ENCODE measurements at places on chromosomes 6 and 20.
A peak's percentile ranks its signal among the peaks of the same experiment; 100 is the strongest.

- H3K27me3 ChIP-seq = no peaks in the 10 kb centered on the region
- H3K4me1 ChIP-seq = no peaks in the 10 kb centered on the region
- peaks cover 68% of the 10 kb centered on the region for H3K36me3 ChIP-seq
- no peak overlapping the region for H3K27ac ChIP-seq
- no peak overlapping the region for H3K4me3 ChIP-seq
- DNase-seq = no peak
Measured at GRCh38 chr20:3592931-3593330, 70.3 kb downstream of the GFRA4 start.

GRCh38 chr6:123089226-123089625, 93.2 kb downstream of the CLVS2 start:
- no peak overlapping the region for H3K4me3 ChIP-seq
- no peaks in the 10 kb centered on the region for H3K27me3 ChIP-seq
- DNase-seq = no peak
- no peaks in the 10 kb centered on the region for H3K4me1 ChIP-seq
- no peaks in the 10 kb centered on the region for H3K36me3 ChIP-seq
- H3K27ac ChIP-seq = no peak overlapping the region

DNA sequence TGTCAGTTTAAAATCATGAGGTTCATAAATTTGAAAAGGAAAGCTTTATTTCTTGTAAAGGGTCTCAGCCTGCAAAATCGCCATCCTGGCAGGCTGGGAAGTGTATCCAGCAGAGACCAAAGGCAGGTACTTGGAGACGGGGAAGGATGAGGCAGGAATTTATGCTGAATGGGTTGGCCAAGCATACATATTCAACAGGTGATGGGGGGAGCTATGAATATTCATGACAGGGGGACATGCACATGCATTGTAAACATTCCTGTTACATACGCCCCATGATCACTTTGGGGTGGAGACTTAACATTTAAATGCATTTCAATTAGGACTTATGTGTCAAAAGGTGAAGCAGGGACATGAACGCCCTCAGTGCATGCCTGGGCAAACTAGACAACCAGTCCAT, 9.8 kb upstream of the SLC22A1 start:
- no peak for DNase-seq
- no peak overlapping the region for H3K4me3 ChIP-seq
- H3K27ac ChIP-seq = no peak overlapping the region
- no peaks in the 10 kb centered on the region for H3K27me3 ChIP-seq

DNA sequence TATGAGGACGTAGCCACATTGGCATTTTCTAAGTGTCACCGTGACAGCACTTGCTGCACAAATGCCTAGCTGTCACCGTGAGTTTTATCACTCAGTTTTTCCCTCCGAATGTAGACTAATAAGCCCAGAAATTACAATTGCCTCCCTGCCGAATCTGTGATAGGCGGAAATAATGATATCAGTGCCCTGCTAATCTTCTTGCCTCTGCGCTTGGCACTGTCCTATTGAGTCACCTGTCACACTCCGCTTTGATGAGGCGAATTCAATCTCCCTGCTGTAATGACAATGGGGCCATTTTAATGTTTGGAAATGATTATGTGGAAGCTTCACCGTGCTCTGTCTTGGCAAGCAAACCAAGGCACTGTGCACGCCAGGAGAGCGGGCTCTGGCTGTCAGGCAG, 112.8 kb downstream of the LINC00237 start:
- DNase-seq = no peak
- no peaks in the 10 kb centered on the region for H3K27me3 ChIP-seq
- no peak overlapping the region for H3K4me3 ChIP-seq
- H3K36me3 ChIP-seq = no peaks in the 10 kb centered on the region

DNA sequence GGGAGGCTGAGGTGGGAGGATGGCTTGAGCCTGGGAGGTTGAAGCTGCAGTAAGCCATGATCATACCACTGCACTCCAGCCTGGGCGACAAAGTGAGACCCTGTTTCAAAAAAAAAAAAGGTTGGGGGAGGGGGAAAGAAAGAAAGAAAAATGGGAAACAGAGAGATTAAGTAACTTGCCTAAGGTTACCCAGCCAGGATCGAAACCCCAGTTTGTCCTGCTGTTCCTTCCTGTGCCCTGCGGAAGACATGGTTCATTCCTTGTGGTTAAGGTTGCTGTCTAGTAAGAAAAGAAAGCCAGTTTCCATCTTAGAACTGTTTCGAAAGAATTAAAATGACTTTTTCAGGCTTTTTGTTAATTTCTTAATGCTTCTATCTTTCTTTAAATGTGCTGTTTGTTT, 29.8 kb downstream of the C6orf89 start:
- no peak for DNase-seq
- H3K4me1 ChIP-seq = no peaks in the 10 kb centered on the region
- peaks cover 10% of the 10 kb centered on the region for H3K36me3 ChIP-seq
- H3K27ac ChIP-seq = no peak overlapping the region
- no peak overlapping the region for H3K4me3 ChIP-seq
- no peaks in the 10 kb centered on the region for H3K27me3 ChIP-seq

GRCh38 chr6:160007145-160007544, 38.3 kb downstream of the IGF2R start:
- no peak for DNase-seq
- H3K4me3 ChIP-seq = no peak overlapping the region
- H3K36me3 ChIP-seq = no peaks in the 10 kb centered on the region
- no peaks in the 10 kb centered on the region for H3K4me1 ChIP-seq
- no peaks in the 10 kb centered on the region for H3K27me3 ChIP-seq

GRCh38 chr6:161111261-161111660, 119.7 kb downstream of the MAP3K4 start:
- no peaks in the 10 kb centered on the region for H3K36me3 ChIP-seq
- H3K4me1 ChIP-seq = no peaks in the 10 kb centered on the region
- no peak for DNase-seq
- no peaks in the 10 kb centered on the region for H3K27me3 ChIP-seq
- H3K27ac ChIP-seq = no peak overlapping the region

GRCh38 chr6:107442938-107443607, 16.3 kb downstream of the PDSS2 start:
- H3K27me3 ChIP-seq = no peaks in the 10 kb centered on the region
- H3K4me3 ChIP-seq = no peak overlapping the region
- H3K36me3 ChIP-seq = no peaks in the 10 kb centered on the region
- H3K27ac ChIP-seq = no peak overlapping the region
- no peaks in the 10 kb centered on the region for H3K4me1 ChIP-seq
- DNase-seq = no peak

DNA sequence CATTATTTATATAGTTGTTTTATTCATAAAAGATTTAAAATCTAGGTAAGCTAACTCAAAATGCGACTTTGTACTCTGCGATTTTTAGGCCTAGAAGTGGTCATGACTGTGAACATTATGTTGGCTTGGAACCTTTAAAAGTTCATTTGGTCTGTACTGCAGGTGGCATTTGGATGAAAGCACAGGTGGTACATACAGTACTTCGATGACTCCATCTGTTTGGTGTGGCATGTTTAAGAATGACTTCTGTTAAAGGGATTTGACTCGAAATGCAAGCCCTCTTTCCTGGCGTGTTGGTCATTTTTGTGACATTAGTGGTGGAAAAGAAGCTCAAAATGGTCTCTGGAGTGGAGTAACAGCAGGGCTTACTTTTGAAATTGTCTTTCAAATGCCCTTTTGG, 118.1 kb downstream of the UST start:
- no peaks in the 10 kb centered on the region for H3K36me3 ChIP-seq
- DNase-seq = no peak
- no peak overlapping the region for H3K27ac ChIP-seq
- no peak overlapping the region for H3K4me3 ChIP-seq

DNA sequence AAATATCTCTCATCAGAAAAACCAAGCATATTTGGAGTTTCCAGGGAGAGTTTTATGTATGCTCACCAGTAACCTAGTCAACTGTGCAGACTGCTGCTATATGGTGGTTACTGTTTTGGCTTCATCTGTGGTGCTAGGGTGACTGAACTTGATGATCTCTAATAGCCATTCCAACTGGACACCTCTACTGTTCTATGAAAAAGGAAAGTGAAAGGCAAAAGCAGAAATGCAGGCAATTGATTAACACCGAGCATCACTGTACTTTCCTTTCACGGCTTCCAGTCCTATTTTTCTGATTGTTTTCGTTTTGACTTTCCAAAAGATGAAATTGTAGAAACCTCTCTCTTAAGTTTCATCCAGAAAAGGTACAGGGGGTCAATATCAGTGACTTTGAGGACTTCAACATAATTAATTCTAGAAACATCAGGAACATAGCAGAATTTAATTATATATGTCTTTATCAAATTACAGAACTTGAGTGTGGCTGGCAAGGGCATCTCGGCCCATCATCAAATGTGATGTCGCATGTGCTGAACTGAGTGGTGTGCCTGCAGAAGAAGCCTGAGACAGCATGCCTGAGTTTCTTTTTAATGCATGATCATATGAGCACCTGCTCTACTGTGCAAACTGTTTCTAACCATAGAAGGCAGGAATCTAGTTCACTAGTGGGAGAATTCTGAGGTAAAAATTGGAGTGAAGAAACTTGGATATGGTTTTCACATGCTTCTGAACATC, 464.3 kb upstream of the FLRT3 start:
- no peaks in the 10 kb centered on the region for H3K4me1 ChIP-seq
- H3K4me3 ChIP-seq = no peak overlapping the region
- no peaks in the 10 kb centered on the region for H3K27me3 ChIP-seq
- no peak for DNase-seq
- H3K36me3 ChIP-seq = no peaks in the 10 kb centered on the region

- H3K27me3 ChIP-seq = no peaks in the 10 kb centered on the region
- no peaks in the 10 kb centered on the region for H3K4me1 ChIP-seq
- no peak overlapping the region for H3K4me3 ChIP-seq
Measured at GRCh38 chr6:84512391-84512790, 252.0 kb downstream of the TBX18 start.

DNA sequence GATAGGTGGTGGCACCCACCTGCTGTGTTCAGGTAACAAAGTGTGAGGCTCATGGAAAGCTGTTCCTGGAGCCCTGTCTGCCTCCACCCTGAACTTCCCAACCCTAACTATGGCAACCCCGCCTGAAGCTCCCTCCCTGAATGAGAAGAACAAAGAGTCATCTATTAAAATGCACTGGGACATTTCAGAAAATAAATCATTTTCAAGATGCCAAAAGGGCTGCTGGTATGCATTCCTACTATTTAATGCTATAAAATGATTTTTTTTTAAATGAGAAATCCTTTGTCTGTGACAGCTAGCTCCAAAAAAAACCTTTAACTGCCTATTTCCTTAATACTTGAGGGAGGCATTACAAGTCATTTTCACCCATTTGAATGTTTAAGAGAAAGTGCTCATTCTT, 84.3 kb upstream of the MRPS10 start:
- H3K4me3 ChIP-seq = no peak overlapping the region
- no peak for DNase-seq
- H3K36me3 ChIP-seq = no peaks in the 10 kb centered on the region
- no peak overlapping the region for H3K27ac ChIP-seq
- H3K4me1 ChIP-seq = no peaks in the 10 kb centered on the region

GRCh38 chr6:166566026-166567011, 20.2 kb downstream of the RAMACL start:
- H3K4me1 ChIP-seq = no peaks in the 10 kb centered on the region
- H3K4me3 ChIP-seq = no peak overlapping the region

GRCh38 chr6:83868639-83869038, 9.2 kb downstream of the CYB5R4 start:
- H3K27me3 ChIP-seq = no peaks in the 10 kb centered on the region
- H3K4me1 ChIP-seq = no peaks in the 10 kb centered on the region
- no peak overlapping the region for H3K4me3 ChIP-seq
- no peak overlapping the region for H3K27ac ChIP-seq
- DNase-seq = no peak

DNA sequence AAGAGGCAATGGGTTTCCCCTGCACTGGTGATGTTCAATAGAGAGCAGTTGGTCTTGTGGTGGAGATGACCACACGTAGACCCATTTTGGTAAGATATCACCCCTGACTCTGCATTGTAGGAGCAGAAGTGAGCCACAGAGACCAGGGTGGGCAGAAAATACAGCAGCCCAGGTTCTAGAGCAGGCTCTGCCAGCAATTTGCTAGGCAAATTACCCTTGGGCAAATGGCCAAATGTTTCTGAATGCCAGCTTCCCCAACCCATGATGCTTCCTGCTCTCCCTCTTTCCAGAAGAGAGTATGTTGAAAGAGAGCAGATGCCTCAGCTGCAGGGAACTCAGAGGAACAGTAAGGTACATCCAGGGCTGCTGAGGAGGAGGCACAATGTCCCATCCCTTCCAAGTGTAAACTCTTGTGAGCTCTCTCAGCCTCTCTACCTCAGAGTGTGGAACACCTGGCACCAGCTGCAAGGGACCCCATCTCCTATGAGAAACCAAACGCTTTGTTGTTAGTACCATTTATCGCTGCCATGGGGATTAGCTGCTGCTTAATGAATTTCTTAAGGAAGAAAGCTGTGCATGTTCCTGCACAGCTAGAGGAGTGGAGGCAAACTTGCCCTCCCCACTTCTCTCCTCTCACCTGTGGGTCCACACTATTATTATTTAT, 317.5 kb upstream of the MOCS1 start:
- no peak overlapping the region for H3K27ac ChIP-seq
- H3K36me3 ChIP-seq = no peaks in the 10 kb centered on the region
- no peak for DNase-seq
- no peaks in the 10 kb centered on the region for H3K4me1 ChIP-seq

- DNase-seq = no peak
- H3K27ac ChIP-seq = no peak overlapping the region
- no peaks in the 10 kb centered on the region for H3K27me3 ChIP-seq
- no peak overlapping the region for H3K4me3 ChIP-seq
Measured at GRCh38 chr20:15760001-15760621, 813.1 kb downstream of the KIF16B start.

DNA sequence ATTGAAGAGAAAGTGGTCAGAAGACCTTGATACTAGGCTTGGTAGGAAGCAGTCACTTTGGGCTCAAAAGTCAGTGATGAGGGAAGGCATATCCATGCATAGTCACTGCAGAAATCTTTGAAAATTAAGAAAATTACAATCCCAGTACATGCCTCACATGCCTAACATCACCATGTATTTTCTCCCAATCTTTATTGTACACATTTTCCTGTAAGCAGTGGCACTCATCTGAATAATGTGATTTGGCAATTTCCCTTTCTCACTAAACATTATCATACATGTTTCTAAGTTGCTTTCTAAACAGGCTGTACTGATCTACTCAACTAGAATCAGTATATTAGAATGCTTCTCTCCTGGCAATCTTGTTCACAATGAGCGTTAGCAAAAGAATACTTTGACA, 280.7 kb upstream of the SUPT3H start:
- no peaks in the 10 kb centered on the region for H3K27me3 ChIP-seq
- no peak for DNase-seq
- H3K36me3 ChIP-seq = no peaks in the 10 kb centered on the region
- H3K27ac ChIP-seq = no peak overlapping the region
- no peak overlapping the region for H3K4me3 ChIP-seq
- no peaks in the 10 kb centered on the region for H3K4me1 ChIP-seq

- no peak for DNase-seq
- H3K4me3 ChIP-seq = peak overlapping the region; percentile 76
- H3K27ac ChIP-seq = peak overlapping the region; percentile 99
- no peaks in the 10 kb centered on the region for H3K27me3 ChIP-seq
- no peaks in the 10 kb centered on the region for H3K36me3 ChIP-seq
Measured at GRCh38 chr20:23361119-23361475, 885 bp upstream of the GZF1 start.

Measured in right lobe of liver (tissue), 6 donors.